ENCODE measurements at places on chromosomes 3 and 15.

DNA sequence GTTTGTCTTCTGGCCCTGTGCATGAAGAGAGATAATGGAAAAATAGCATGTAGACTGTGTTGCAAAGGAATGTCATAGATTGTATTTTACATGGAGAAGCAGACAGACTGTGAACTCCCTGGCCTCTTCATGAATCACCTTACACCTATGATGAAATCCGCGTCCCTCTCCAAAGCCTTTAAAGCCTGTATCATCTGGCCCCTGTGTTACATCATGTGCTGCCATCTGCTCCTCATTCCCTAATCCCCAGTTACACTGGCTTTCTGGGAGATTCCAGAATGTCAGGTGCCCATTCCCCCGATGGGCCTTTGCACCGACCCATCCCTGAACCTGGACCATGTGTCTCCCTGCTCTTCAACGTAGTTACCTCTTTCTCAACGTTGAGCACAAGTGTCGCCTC is 190.8 kb downstream of the ADAMTSL3 start:
- H3K27ac ChIP-seq, result no peak overlapping the region
- peaks cover 2% of the 10 kb centered on the region for H3K27me3 ChIP-seq
- H3K36me3 ChIP-seq, result no peaks in the 10 kb centered on the region
- no peak for DNase-seq
- no peaks in the 10 kb centered on the region for H3K4me1 ChIP-seq
- no peak overlapping the region for H3K4me3 ChIP-seq

GRCh38 chr3:179071027-179071322 is 634 bp downstream of the ZMAT3 start:
- peaks cover 47% of the 10 kb centered on the region for H3K4me1 ChIP-seq
- DNase-seq, result no peak
- peaks cover 16% of the 10 kb centered on the region for H3K36me3 ChIP-seq
- H3K27me3 ChIP-seq, result no peaks in the 10 kb centered on the region
- H3K4me3 ChIP-seq, result peak overlapping the region; percentile 99

- DNase-seq, result no peak
- H3K27ac ChIP-seq, result peak overlapping the region; percentile 13
- no peak overlapping the region for H3K4me3 ChIP-seq
- H3K36me3 ChIP-seq, result peaks cover 17% of the 10 kb centered on the region
- H3K4me1 ChIP-seq, result peaks cover 69% of the 10 kb centered on the region
These were observed 11.2 kb downstream of the NUP210 start for GRCh38 chr3:13408890-13409289.

GRCh38 chr15:42020713-42021273 is at the start of gene PLA2G4E:
Gene PLA2G4E, minus strand, starts transcription at chr15:42021042. Its CDS starts 12 bp downstream, at chr15:42021030.
- no peak for DNase-seq
- peaks cover 4% of the 10 kb centered on the region for H3K27me3 ChIP-seq
- no peak within 1 kb of the TSS for H3K4me3 ChIP-seq
- no peak within 1 kb of the TSS for H3K27ac ChIP-seq

- no peaks in the 10 kb centered on the region for H3K27me3 ChIP-seq
- H3K27ac ChIP-seq, result no peak overlapping the region
These were observed 9.4 kb downstream of the MUC4 start for GRCh38 chr3:195802261-195802701.

GRCh38 chr15:98745650-98746374 is 97.5 kb downstream of the IGF1R start:
- H3K4me3 ChIP-seq, result peak overlapping the region; percentile 15
- H3K27ac ChIP-seq, result peak overlapping the region; percentile 43
- no peaks in the 10 kb centered on the region for H3K36me3 ChIP-seq
- DNase-seq, result no peak

GRCh38 chr3:193821151-193821668 is 228.2 kb downstream of the OPA1 start:
- peaks cover 12% of the 10 kb centered on the region for H3K27me3 ChIP-seq
- H3K4me3 ChIP-seq, result no peak overlapping the region
- no peaks in the 10 kb centered on the region for H3K4me1 ChIP-seq
- DNase-seq, result no peak
- H3K27ac ChIP-seq, result no peak overlapping the region

- no peak overlapping the region for H3K4me3 ChIP-seq
- H3K4me1 ChIP-seq, result peaks cover 5% of the 10 kb centered on the region
- DNase-seq, result no peak
- H3K27me3 ChIP-seq, result no peaks in the 10 kb centered on the region
- H3K36me3 ChIP-seq, result no peaks in the 10 kb centered on the region
These were observed 3.1 kb upstream of the DYNLT2B start for GRCh38 chr3:196321162-196321561.

GRCh38 chr15:87962428-87962827 is 294.1 kb downstream of the NTRK3 start:
- no peaks in the 10 kb centered on the region for H3K4me1 ChIP-seq
- no peak for DNase-seq
- no peak overlapping the region for H3K4me3 ChIP-seq
- H3K27me3 ChIP-seq, result peaks cover 20% of the 10 kb centered on the region

DNA sequence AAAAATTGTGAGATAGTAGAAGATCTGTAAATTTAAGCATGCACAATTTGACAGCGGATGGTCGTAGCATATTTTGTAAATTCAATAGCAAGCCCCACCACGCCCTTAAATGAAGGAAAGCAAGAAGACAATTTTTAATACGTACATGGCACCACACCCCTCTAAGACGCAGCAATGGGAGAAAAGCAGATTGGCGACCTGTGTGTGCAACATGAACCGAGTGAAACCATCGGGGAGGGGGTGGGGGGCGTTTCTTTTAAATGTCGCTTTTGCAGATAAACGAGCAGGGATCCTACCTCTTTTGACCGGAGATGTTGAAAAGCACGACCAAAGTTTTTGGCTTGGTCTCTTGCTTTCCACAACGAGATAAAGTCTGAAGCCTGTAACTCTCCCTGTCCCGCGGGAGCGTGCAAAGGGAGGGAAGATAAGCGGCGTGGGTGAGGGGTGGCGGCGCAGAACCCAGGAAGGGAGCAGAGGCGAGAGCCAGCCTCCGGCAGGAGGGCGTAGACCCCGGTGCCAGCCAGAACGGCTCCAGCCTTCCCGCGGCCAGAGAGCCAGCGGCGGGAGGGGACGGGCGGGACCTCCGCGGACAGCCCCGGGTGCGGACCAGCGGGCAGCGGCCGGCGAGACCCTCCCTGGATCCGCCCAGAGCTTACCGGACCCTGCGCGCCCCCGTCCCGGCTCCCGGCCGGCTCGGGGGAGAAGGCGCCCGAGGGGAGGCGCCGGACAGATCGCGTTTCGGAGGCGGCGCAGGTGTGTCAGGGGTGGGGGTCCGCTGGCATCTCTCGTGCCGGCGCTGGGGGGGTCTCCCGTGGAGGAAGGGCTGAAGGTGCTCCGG is at the start of gene CHL1:
Gene CHL1 (plus strand): TSS at position 453 of the 838 bp plus-strand sequence. CDS start 123,014 bp downstream, outside the sequence.
- no peak within 1 kb of the TSS for H3K27ac ChIP-seq
- peak within 1 kb of the TSS; percentile 56 for H3K4me3 ChIP-seq
- H3K4me1 ChIP-seq, result peaks cover 3% of the 10 kb centered on the region
- H3K27me3 ChIP-seq, result peaks cover 35% of the 10 kb centered on the region

- H3K4me1 ChIP-seq, result no peaks in the 10 kb centered on the region
- no peaks in the 10 kb centered on the region for H3K27me3 ChIP-seq
- no peak overlapping the region for H3K4me3 ChIP-seq
- H3K36me3 ChIP-seq, result no peaks in the 10 kb centered on the region
These were observed 55.0 kb upstream of the SOX14 start for GRCh38 chr3:137709011-137709601.

DNA sequence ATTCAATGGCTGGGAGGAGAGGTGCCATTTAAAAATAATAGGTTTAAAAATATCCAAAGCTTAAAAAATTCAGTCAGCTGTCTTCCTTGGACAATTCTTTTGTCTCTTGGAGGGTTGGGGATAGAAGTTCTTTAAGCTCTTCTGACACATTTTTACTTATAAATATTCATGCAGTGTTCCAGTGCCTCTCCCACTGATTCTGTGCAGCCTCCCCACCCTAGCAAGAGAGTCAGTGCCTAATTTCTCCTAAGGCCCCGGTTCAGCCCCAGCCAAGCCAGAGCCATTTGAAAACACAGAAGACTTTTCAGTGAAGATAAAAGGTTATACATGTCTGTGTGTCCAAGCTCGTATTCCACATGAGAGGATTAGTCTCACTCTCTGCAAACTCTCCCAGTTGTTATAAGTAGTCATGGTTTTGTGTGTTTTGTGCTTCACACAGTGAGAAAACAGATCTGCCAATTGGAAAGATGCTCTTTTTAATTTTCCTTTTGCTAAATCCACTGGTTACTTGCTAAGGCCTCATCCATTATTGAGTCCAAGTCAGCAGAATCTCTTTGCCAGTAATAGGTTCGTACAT is 141.3 kb downstream of the CD47 start:
- H3K36me3 ChIP-seq, result no peaks in the 10 kb centered on the region
- H3K27me3 ChIP-seq, result no peaks in the 10 kb centered on the region
- no peak for DNase-seq
- peaks cover 10% of the 10 kb centered on the region for H3K4me1 ChIP-seq
- H3K4me3 ChIP-seq, result no peak overlapping the region

DNA sequence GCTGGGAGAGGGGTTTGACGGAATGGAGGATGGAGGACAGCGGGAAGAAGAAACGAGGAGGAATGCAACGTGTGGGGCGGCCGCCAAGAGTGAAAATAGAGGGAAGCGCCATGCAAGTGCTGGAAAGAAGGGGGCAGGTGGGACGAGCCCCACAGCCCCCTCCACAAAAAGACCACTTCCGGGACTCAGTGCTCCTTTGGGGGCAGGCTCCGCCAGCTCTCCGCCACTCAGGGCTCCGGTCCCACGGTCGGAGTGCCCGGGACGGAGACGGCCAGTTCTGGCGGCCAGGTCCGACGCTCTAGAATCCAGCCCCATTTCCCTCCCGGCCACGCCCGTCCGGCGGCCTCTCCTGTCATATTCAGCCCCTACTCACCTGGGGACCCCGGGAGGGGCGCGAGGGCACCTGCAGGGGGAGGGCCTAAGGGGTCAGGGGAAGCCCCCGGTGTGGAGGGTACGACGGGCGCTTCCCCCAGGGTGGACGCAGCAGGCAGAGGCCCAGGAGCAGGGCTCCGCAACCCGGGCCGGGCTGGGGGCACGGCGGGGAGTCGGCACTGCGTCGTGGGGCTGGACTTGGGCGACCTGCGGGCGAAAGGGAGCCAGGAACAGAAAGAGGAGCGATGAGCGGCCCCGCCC is 25.5 kb upstream of the CSPG4 start:
- H3K27ac ChIP-seq, result peak overlapping the region; percentile 95
- peaks cover 9% of the 10 kb centered on the region for H3K4me1 ChIP-seq
- no peaks in the 10 kb centered on the region for H3K36me3 ChIP-seq
- peak overlapping the region; percentile 91 for H3K4me3 ChIP-seq
- H3K27me3 ChIP-seq, result peaks cover 3% of the 10 kb centered on the region

GRCh38 chr15:62417439-62417838 is 252.4 kb upstream of the C2CD4B start:
- H3K27me3 ChIP-seq, result no peaks in the 10 kb centered on the region
- H3K4me3 ChIP-seq, result no peak overlapping the region
- H3K4me1 ChIP-seq, result no peaks in the 10 kb centered on the region

DNA sequence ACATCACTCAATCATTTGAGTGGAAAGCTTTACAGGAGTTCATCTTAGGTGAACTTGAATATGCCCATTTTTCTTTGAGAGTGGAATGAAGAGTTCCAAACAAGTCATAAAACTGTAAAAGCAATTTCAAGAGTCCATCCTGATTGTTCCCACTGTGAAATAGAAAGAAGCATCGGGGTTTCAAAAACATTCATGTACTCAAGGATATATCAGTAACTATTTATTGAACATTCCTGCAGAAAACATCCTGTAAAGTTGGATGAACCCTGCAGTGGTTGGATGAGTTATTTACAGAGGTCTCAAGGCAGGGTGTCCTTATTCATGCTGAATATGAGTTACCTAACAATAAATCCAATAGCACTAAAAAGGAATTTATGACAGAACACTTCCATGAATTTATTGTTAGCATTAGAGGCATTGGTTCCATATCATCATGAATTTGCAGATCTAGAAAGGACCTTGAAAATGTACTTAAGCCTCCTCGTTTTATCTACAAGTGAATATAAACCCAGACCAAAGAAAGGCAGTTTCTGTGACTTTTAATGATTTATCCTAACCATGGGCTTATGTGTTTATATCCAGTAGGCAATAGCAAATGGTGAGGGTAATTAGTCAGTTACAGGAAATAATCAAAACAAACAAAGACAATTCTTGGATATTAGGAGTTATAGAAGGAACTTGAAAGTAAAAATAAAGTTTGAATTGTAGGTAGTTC is 361.9 kb upstream of the KCNMB2 start:
- DNase-seq, result no peak
- H3K36me3 ChIP-seq, result no peaks in the 10 kb centered on the region
- peaks cover 1% of the 10 kb centered on the region for H3K4me1 ChIP-seq
- no peak overlapping the region for H3K4me3 ChIP-seq

DNA sequence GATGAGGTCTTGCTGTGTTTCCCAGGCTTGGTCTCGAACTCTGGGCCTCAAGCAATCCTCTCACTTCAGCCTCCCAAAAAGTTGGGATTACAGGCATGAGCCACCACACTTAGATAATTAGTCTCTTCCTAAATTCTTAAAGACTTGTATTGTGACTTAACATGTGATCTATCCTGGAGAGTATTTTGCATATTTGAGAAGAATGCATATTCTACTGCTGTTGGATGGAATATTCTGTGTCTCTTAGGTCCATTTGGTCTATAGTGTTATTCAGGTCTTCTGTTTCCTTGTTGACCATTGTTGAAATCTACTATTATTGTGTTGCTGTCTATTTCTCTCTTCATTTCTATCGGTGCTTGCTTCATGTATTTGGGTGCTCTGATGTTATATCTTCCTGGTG is 60.1 kb upstream of the VILL start:
- DNase-seq, result no peak
- no peaks in the 10 kb centered on the region for H3K27me3 ChIP-seq
- H3K4me1 ChIP-seq, result no peaks in the 10 kb centered on the region
- H3K4me3 ChIP-seq, result no peak overlapping the region
- H3K27ac ChIP-seq, result no peak overlapping the region

DNA sequence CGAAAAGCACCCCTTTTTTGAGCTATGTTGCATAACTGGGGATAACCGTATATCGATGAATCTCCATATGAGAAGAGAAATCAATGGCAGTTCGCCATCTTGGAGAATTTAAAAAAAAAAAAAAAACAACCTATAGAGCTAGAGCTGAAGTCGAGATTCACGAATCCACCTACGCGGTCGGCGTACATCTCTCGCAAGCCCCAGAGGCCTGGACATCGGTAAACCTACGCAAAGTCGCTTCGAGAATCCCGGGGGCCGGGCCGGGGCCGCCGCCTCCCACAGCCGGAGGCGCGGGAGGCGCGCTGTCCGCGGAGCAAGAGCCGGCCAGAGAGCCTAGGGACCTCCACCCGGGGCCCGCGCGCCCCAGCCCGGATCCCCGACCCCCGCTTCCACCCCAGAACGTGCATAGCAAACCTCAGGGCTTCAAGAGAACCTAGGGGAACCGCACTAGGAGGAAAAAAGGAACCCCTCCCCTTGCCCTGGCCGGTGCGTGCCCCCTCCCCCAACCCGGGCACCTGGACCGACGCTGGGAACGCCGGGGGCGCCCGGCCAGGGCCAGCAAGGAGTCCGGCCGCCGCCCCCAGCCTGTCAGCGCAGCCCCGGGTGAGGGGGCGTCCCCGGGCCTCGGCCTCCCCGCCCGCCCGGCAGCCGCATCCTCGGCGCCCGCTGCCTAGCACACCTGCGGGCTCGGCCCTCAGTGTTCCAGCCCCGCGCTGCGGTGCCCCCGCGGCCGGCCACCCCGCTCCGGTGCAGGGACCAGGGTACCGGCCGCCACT is 567 bp downstream of the PFN2 start:
- H3K4me1 ChIP-seq, result peaks cover 20% of the 10 kb centered on the region
- peak overlapping the region; percentile 76 for H3K27ac ChIP-seq
- H3K36me3 ChIP-seq, result no peaks in the 10 kb centered on the region
- peak overlapping the region; percentile 92 for H3K4me3 ChIP-seq
- peaks cover 5% of the 10 kb centered on the region for H3K27me3 ChIP-seq
- DNase-seq, result peak; percentile 89
